ENCODE measurements at places on chromosomes 7 and 10.

- no peak for DNase-seq
Observed at GRCh38 chr10:133467286-133467911, 13.7 kb downstream of the SCART1 start.

- no peak for DNase-seq
Observed at GRCh38 chr10:45379891-45380540, 6.0 kb downstream of the ALOX5 start.

GRCh38 chr10:109427411-109427810 is 495.9 kb downstream of the XPNPEP1 start:
- no peak for DNase-seq

GRCh38 chr7:143289421-143289820 is 1.3 kb downstream of the CASP2 start:
- DNase-seq = no peak

GRCh38 chr7:121433775-121434174 is 37.7 kb upstream of the FAM3C start:
- DNase-seq = no peak

- DNase-seq = no peak
Observed at GRCh38 chr10:94361171-94361794, 1.5 kb downstream of the NOC3L start.

DNA sequence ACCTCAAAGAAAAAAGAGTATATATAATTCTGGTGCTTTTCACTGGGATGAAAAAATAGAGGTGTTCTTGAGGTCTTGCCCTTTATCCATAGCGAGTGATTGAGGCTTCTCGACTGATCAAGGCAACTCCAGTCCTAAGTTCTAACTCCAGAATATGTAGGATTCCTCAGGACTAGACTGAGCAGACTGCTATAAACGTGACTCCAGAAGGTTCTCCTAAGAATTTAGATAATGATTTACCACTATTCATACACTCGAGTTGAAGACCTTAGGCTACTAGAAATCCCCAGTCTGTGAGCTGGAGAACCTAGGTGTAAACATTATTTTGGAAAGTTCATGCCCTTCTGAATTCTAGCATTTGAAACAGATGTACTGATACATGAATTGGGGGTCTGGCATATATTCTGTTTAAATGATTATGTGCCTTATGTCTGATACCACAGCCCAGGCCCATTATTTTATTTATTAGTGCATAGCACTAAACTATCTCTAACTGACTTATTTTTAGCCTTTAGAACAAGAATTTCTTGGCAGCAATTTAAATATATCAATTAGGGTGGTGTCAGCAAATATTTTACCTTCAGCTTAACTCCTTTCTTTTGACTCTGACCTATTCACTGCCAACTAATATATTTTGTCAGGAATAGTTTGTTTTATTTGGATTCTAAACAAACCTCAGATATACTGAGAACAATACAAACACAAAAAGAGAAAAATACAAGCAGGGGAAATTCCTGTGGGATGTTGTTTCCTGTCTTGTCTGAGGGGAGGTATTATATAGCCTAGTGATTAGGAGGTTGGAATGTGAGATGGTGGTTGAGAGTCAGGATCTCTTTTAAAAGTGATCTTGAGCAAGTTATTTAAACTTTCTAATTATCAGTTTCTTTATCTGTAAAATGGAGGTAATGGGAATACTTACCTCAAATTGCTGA is 75.8 kb downstream of the PODXL start:
- DNase-seq = no peak

DNA sequence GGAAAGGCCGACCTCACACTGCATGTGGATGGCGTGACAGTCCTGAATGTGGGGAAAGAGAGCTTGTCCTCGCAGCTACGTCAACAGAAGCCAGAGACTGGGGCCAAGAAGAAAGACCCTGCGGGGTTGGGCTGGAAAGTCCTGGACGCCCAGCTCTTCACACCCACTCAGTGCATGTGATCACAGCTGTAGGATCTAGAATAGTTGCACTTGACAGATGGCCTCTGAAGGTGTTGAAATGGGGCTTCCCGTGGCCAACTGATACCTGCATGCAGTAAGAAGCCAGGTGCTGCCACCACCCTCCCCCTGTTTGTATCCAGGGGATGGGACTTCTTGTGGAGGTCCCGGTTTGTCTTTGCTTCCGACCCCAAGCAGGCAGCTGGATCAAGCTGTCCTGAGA is 34.1 kb upstream of the OCM2 start:
- no peak for DNase-seq

GRCh38 chr7:8070451-8071180 is 102.0 kb downstream of the GLCCI1 start:
- DNase-seq = no peak

- no peak for DNase-seq
Observed at GRCh38 chr10:59093461-59093860, 83.0 kb upstream of the PHYHIPL start.

GRCh38 chr10:102501201-102502028 is 1.1 kb downstream of the ACTR1A start:
- no peak for DNase-seq

GRCh38 chr10:117503244-117504205 is 39.0 kb upstream of the EMX2 start:
- no peak for DNase-seq

DNA sequence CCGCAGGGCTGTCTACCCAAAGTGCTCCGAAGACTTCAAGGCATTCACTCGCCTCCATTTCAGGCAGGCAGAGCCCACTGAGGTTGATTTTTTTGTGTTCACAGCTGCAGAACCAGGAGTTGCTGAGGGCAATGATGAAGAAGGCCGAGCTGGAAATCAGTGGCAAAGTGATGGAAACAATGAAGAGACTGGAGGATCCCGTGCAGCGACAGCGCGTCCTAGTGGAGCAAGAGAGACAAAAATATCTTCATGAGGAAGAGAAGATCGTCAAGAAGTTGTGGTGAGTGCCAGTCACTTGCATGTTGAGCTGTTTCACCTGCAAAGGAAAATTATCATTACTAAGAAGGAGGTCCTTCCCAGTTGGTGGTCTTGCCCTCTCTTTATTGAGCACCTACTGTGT is 210.5 kb downstream of the ARHGAP21 start:
- peak; percentile 21 for DNase-seq

DNA sequence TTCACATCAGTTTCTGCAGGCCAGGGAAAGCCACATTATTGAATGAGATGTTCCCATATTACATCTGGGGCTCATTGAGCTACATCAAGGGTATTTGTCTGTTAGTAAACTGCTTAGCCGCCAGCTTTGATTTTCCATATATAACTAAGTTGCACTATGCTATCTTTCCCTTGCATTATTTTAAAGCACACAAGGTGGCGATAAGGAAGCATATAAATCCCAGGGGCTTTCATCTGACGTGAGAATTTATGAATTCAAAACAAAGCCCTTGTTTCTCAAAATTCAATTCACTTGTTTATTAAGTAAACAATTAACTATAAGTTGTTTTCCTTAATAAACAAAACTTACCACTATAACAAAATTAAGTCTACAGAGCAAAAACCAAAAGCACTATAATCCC is 334.1 kb upstream of the TPK1 start:
- DNase-seq = no peak

Measured in endothelial cell (in vitro differentiated cells).